D721Med (cell line): ENCODE measurements at places on chromosomes 16 and 17.

GRCh38 chr16:12501707-12502457, 301.8 kb downstream of the CPPED1 start:
- no peak for DNase-seq

- no peak for DNase-seq
Observed at GRCh38 chr16:7304279-7304678, 28.4 kb upstream of the RBFOX1 start.

GRCh38 chr17:73308017-73308823, 3.6 kb downstream of the CDC42EP4 start:
- no peak for DNase-seq

DNA sequence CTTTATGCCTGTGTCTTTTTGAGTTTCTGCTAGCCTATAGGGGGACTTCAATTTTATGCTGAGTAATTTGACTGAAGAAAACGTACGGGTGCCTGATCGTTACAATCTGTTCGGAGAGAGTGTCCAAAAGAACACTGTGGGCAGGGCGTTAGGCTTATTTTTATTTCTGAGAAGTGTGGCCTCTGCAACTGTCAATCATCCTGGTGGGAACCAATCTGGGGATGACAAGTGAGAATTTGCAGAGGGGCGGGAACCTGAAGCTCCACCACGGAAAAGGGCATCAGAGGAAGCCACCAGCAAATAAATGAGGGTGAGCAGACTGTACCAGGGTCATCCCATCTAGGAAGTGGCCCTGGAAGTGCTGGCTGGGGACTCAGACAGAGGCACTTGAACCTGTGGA, 12.0 kb upstream of the CDYL2 start:
- DNase-seq = no peak

GRCh38 chr16:84117494-84117843, 727 bp upstream of the MBTPS1 start:
- DNase-seq = no peak

DNA sequence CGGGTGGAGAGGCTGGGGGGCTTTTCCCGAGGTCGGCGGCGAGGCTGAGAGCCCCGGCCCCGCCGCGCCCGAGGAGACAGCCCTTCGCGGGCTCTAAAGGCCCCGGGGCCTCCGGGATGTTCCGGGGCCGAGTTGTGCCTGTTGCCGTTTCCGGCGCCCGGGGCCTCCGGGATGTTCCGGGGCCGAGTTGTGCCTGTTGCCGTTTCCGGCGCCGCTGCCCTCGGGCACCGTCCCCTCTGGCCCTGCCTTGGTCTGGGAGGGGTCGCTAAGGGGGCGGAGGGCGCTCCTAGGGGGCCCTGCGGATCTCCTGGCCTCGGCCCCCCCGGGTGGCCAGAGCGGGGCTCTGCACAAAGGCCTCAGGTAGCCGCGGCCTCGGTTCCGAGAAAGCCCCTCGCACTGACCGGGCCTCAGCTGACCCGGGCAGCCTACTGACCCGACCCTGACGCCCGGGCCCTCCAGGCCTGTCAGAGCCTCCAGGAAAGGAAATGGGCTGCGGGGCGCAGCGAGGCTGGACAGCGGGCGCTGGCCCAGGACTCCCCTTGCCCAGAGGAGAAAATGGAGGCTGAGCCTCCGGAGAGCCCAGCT, 24.2 kb downstream of the ACTG1 start:
- no peak for DNase-seq

- no peak for DNase-seq
Observed at GRCh38 chr16:75558846-75559401, 2.9 kb upstream of the TMEM231 start.
